Right renal cortex interstitium (tissue), 3 donors: ENCODE measurements at places on chromosomes 7 and 10.

DNA sequence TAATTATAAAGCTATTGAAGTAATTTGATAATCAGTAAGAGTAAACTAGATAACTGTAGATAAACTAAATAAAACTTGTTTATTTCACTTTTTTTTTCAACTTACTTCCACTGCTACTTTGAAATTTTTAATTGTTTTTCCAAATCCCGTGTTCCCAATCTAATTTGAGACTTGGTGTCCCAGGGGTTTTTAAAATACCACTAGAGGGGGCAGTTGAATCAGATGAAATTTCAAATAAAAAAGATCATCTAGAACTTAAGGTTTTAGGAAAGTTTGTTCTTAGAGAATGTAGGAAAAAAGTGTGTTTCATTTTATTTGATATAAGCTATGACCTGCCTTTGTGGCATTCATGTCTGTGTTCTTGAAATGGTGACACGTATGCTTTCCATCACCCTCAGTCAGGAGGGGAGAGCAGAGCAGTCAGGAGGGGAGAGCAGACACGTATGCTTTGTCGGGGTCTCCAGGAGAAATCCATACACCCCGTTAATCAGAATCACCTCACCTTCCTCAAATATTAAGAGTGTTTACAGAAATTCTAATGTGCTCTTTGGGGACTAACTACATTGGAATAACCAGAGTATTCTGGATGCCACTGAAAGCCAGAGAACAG, 49.9 kb downstream of the C10orf67 start:
- no peak for DNase-seq

- DNase-seq, result no peak
Measured at GRCh38 chr7:70631718-70632117, 500.2 kb upstream of the GALNT17 start.

DNA sequence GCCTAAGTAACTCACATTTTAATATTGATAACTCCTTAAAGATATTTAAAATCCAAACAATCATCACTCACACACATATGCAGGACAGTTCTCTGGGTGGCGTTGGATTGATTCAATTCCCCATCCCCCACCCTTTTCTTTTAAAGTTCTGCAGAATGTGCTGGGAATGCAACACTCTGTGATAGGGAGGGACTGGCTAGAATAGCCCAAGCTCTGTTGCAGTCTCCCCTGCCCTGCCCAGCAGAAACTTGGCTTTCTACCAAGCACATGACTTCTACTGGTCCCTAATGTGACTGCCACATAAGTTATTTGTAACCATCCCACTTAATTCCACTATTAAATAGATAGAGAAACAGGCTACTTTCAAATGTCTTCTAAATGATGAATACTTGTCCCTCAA, 55.2 kb downstream of the TWIST1 start:
- DNase-seq, result no peak

DNA sequence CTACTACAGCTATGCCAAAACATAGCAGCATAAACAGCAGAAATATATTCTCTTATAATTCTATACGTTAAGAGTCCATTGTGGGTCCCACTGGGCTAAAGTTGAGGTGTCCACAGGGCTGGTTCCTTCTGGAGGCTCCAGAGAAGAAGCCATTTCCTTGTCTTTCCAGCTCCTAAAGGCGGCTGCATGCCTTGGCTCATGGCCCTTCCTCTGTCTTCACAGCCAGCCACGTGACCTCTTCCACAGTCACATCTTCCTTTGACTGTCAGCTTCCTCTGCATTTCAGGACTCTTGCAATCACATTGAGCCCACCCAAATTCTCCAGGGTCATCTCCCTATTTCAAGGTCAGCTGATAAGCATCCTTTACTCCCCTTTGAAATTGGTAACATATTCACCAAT, 17.2 kb downstream of the NACAD start:
- no peak for DNase-seq

DNA sequence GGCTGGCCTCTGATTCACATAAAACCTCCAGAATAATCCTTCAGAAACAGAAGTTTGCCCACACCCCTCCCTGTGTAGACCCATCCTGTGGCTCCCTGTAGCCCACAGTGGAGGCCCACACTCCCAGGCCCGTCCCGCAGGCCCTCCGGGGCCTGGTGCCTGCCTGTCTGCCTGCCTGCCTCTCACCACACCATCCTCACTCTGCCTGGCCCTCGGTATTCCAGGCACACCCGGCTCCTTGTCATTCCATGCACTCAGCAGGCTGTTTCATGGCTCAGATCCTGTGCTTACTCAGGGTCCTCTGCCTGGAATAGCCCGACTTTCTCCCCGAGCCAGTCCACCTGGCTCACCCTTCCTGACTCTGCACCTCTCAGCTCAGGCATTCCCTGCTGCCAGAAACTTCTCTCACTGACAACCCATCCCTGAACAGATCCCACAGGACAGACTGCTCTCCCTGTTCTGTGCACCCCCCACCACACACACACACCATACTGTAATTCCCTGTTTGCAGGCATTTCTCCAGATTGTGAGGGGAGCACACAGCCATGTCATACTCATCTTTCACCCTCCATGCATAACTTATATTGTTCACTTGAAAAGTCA, 498.0 kb upstream of the ZMIZ1 start:
- no peak for DNase-seq

DNA sequence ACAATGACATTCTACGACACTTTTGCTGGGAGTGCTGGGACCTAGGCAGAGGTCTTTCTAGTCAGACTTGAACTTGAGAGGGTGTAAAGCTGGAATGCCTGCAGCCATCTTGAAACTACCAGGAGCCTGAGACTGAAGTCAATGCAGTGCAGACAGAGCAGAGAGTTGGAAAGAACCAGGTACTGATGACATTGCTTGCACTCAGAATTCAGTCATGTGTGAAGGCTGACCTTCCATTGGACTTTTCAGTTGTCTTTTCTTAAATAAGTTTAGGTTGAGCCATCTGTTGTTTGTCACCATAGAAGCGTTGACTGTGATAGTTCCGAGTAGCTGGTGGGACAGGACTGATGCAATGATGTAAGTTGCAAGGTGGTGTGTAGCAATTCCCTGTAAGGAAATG, 3.1 kb upstream of the PLPP4 start:
- no peak for DNase-seq

DNA sequence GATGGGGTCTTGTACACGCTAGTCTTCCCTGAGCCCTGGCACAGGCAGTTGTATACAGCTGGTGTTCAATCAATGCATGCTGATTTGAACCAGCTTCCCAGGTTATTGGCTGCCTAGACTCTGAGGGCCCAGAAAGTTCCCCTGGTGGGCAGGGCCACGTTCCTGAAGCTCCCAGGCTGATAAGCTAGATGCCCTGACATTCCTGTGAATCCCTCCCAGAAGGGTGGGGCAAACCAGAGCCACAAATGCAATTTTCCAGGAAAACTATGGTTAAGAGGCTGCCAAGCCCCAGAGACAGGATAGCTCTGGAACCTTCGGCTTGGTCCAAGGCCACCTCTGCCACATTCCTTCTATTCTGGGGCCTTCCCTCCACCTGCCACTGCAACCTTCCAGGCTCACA, 78.2 kb downstream of the FAM53B start:
- DNase-seq, result no peak

GRCh38 chr10:97549587-97550322, 22.8 kb upstream of the ANKRD2 start:
- DNase-seq, result no peak

- DNase-seq, result no peak
Measured at GRCh38 chr7:69696054-69696591, 97.8 kb downstream of the AUTS2 start.

DNA sequence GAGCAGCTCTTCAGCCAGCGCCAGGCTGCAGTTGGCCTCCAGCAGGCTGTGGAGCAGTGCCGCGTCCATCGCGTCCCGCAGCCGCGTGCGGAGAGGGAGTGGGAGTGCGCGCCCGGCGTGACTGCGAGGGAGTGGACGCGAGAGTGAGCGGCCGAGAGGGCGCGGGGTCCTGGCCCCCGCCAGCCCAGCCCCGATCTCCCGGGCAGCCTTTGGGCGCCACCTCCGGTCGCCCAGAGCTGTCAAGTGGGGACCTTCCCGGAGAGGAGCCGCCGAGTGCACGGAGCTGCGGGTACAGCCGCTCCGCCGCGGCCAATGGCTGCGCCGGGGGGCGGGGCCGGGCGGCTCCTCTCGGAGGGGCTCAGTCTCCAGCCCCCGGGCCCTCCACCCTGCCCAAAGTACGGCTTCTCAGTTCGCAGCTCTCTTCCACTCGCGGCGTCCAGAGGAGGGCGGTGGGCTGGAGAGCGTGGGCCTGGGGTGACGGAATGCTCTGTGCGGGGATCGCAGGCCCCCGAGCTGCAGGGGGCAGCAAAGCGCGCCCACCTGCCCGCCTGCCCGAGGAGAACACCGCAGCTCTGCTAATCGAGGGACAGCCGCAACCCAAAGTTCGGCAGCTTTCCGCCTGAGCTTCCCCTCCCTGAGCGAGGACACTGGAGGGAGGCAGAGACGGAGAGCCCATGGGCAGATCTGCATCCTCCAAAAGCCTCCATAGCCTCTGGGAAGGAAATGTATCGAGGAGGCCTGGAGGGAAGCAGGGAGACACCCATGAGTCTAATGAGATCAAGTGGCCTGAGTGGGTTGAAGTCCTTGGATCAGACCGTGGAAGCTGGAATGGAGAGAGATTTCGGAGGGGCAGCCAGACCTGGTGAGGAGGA, at the start of gene CRHR2:
Gene CRHR2, minus strand, starts transcription at position 245 of the 872 bp plus-strand sequence. Its CDS starts 176 bp downstream, at position 69.
- DNase-seq, result no peak

DNA sequence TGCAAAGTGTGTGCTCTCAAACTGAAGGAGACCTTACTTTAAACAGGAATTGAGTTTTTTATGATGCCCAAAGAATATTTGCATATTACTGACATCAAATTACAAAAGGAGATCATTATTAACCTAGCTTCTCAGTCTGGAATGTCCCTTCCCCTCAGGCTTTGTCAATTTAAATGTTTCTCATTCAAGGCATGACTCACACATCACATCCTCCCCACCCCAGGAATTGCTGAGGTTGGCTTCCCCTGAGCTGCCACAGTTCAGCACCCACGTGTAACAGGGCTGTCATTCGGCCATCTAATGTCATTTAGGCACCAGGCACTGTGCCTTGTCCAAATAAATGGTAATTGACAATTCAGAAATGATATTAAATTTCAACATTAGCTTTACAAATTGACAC, 305.9 kb upstream of the MGMT start:
- DNase-seq, result peak; percentile 25

DNA sequence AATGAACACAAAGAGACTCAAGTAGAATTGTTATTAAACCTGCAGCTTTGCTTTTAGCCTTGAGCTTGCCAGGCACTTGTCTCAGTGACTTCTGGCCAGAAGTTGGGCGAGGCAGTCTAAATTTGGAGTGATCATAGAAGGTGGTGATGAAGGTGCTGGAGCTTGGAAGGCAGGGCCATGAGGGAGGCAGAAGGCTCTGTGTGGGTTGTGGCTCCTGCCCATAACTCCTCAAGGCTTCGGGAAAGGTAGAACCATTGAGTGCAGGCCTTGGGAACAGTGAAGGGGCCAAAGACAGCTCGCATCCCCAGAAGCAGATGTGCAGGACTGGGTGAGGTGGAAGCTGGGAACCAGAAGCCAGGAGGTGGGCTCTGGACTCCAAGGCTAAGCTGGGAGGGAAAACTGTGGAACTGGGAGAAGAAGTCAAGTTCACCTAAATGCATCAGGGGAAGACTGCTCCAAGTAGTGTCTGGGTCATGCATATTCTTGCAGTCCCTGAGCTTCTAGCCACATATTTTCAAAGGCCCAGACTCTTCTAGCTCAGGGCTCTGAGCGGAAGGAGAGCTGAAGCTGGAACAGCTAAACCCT, 111.1 kb upstream of the HABP2 start:
- no peak for DNase-seq

DNA sequence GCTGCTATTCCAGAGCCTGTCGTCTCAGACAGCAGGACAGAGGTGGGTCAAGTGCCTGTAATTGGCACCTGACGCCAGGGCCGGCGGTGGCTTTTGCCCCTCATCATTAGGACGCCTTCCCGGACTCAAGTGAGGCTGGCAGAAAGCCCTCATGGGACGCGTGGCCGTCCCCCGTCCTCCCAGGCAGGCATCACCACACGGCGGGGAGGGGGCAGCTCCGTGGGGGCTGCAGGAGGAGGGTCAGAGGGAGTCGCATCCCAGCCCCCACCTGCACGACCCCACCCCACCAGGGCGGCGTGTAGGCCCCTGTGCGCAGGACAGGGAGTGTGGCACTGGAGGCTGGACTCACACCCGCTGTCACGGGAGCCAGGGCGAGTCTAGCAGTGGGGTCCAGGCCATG, 16.3 kb downstream of the CFAP46 start:
- no peak for DNase-seq

- DNase-seq, result no peak
Measured at GRCh38 chr10:52111101-52111891, 202.8 kb upstream of the DKK1 start.
